ENCODE measurements at places on chromosomes 11 and 22. TPM values are rescaled to one million over a fixed set of nuclear protein-coding genes. Genes with fewer than 3 reads are reported as not detected.

The APOL1 gene
- 38.2 TPM for total RNA-seq

The SYT7 gene
- not detected for total RNA-seq

The RIMBP3C gene
- 0.34 TPM for total RNA-seq

The BCO2 gene
- total RNA-seq = 1.3 TPM

The NLRP14 gene
- 0.08 TPM for total RNA-seq

The SYT12 gene
- not detected for total RNA-seq

The DNAJC24 gene
- total RNA-seq = 15.8 TPM

The OR52J3 gene
- total RNA-seq = not detected
